ENCODE measurements at places on chromosomes 16 and 17. TPM values are rescaled to one million over a fixed set of nuclear protein-coding genes. Genes with fewer than 3 reads are reported as not detected.

DNA sequence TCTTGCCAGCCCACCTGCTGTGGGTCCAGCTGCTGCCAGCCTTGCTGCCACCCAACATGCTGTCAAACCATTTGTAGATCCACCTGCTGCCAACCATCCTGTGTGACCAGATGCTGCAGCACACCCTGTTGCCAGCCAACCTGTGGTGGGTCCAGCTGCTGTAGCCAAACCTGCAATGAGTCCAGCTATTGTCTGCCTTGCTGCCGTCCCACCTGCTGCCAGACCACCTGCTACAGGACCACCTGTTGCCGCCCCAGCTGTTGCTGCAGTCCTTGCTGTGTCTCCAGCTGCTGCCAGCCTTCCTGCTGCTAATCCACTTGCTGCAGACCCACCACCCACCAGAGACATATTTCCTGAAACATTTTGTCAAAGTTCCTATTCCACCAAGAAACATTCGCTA lies 641 bp downstream of the KRTAP9-1 start:
- no peak for DNase-seq

DNA sequence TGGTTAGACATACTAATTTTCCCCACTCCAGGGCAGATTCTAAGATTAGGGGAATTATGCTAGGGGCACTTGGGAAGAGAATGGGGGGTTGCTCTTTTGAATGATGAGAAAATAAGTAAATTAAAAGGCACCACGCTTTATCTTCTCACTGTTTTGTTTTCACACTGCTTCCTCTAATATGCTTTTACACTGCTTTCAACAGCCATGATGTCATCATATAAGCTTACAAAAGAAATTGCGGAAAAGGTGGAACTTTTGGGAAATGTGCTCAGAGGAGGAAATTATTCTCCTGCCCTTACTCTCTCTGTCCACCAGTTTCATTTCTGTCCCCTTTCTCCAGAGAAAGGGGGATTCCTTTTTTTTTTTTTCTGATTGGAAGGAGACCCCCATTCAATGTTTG lies 308.2 kb downstream of the TOX3 start:
- no peak for DNase-seq

SLFN12L gene
- total RNA-seq = 2.3 TPM

CD7 gene
- not detected for total RNA-seq

- no peak for DNase-seq
Measured at GRCh38 chr17:39677542-39678339, 9.5 kb downstream of the PNMT start.

PRM1 gene
- not detected for total RNA-seq

TBC1D3D gene
- 1.3 TPM for total RNA-seq

DNA sequence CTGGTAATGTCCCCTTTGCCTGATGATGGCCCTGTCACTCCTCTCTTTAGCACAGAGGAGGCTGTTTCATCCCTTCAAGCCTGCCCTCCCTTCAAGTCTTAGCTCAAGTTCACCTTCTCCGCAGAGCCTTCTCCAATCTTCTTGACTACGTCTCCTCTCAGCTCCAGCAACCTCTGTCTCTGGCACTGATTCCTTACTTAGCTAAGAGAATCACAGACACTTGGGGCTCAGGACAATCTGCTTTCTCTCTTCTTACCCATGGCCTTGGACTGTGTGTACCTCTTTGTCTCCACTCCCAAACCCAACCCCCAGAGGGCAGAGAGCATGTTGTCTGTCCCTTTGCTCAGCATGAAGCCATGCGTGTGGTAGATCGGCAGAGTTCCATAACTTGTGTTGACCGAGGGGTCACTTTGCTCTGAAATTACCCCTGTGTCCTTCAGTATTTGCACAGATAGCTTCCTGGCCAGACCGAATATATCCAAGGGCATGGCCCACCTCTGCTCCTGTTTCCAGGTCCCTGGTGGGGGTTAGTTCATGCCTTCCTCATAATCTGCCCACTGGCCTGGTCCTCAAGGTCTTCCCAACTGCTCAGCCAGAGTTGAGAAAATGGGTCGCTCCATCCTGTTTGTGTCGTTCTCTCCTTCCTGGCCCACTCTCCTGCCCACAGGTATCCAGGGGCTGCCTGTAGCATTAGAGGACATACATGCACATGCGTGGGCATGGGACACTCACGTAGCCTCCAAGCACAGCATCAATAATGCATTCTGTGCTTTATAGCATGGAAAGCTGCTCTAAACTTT lies 41.6 kb downstream of the MAPT start:
- DNase-seq = no peak

- DNase-seq = no peak
Measured at GRCh38 chr16:58399718-58400633, 7.7 kb downstream of the GINS3 start.

GRCh38 chr16:2270588-2271470 lies 2.9 kb upstream of the RNPS1 start:
- DNase-seq = no peak

GRCh38 chr17:34886831-34887230 lies 74.4 kb downstream of the CCT6B start:
- no peak for DNase-seq

DNA sequence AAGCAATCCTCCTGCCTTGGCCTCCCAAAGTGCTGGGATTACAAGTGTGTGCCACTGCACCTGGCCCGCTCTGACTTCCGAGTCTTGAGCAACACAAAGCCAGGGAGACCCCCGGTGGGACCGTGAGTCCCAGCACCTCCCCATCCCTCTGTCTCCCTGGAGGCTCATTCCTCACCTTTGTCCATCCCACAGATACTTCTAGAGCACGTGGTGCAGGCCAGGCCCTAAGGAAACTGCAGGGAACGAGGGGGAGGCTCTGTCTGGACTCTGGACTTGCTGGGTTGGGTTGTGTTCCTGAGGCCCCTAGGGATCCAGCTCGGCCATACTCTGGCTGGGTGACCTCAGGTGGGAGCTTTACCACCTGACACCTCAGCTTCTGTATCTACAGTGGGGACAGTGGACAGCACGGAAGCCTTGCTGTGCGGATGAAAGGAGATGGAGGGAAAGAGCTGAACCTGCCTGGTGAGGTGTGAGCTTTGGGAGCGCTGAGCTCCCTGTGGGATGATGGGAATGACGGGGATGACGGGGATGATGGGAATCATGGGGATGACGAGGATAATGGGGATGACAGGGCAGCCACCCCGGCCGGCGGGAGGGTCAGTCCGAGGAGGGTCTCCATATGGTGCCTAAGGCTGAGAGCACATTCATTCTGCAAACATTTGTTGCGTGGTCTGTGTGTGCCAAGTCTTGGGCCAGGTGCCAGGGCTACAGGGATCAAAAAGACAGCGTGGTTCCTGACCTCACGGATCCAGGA lies 26.6 kb downstream of the C16orf74 start:
- no peak for DNase-seq

DNA sequence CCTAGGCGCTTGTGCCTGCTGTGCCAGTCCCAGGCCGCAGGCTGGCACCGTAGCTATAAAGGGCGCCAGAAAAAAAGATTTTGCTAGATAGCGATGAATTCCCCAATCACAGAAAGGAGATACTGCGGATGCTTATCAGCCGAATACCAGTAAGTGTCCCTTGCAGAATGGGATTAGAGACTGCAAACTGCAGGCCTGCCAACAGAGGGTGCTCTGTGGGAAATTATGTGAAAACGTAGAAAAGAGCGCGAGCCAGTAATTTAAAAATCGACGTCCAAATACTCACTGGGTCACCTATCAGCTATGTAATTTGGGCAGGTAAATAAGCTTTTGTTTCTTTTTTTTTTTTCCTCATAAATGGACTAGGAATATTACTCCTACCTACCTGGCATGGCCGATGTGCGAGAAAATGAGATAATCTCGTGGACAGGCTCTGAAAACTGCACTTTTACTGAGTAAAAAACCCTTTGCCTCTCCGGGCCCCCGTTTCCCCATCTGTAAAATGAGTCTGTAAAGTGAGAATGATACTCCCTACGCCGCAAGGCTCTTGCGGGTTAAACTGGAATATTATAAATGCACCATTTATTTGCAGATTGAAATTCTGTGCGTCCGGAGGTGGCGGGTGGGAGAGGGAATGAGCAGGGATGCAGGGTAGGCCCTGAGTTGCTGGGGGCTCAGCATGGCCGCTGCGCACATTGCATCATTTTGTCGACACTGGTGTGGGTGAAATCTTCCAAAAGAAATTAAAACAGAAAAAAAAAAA lies 1.2 kb upstream of the COG1 start:
- peak; percentile 67 for DNase-seq

DNA sequence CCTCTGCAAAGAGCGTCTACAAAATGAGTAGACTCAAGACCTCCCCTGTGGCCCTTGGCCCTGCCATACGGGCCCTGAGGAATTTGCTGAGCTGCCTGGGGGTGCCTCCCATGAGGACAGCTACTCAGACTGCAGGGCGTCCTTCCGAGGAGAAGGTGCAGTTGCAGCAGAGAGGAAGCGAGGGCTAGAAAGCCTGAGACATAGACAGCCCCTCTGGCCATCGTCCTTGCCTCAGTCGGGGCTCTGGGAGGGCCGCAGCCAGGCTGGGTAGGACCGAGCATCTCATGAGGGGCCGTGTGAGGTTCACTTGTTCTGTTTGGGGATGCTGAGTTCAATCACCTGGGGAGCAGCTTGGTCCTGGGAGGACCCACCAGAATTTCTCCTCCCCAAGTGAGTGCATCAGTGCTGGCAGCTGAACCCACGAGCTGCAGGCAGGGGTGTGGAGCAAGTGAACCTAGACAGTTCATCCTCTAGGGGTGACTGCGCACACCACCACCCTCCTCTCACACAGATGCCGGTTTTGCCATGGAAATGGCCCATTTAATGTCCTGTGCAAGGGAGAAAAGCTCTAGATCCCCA lies 20.3 kb downstream of the RAB11FIP4 start:
- no peak for DNase-seq

TOB1 gene
- 17.9 TPM for total RNA-seq

GRCh38 chr16:11042191-11042590 lies 97.8 kb downstream of the CLEC16A start:
- DNase-seq = peak; percentile 9

CLEC18B gene
- total RNA-seq = not detected

SLC6A2 gene
- total RNA-seq = 0.51 TPM

PYDC1 gene
- total RNA-seq = not detected

LPO gene
- not detected for total RNA-seq

DNA sequence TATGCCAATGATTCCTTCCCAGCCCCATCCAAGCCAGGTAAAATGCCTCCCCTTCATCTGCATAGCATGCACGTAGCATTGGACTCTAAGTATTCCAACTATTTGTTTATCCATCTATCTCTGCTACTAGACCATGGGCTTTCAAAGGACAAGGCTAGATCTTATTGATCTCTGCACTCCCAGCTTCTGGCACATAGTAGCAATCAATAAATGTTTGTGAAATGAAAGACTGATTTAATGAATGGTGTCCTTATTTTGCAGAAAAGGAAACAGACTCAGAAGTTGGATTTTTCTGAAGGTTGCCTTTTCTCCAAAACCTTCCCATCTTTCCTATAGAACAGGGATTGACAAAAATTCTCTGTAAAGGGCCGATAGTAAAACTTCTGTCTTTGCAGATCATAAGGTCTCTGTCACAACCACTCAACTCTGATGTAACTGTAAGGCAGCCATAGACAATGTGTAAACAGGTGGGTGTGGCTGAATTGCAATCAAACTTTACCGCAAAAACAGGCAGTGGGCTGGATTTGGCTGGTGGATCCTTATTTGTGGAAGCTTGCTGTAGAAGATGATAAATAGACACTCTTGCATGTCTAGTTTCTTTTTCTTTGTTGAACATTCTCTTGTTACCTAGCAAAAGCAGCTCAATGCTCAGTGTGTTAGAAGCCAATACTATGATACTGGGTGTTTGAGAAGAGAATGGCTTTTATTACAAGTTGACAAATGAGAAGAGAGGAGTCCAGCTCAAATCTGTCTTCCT lies 7.6 kb upstream of the CMTR2 start:
- no peak for DNase-seq

Measured in uterus (tissue), 4 donors.